Panc1 (cell line): ENCODE measurements at places on chromosomes 1 and 21. TPM values are rescaled to one million over a fixed set of nuclear protein-coding genes. Genes with fewer than 3 reads are reported as not detected.

Gene RPTN
- not detected for total RNA-seq

DNA sequence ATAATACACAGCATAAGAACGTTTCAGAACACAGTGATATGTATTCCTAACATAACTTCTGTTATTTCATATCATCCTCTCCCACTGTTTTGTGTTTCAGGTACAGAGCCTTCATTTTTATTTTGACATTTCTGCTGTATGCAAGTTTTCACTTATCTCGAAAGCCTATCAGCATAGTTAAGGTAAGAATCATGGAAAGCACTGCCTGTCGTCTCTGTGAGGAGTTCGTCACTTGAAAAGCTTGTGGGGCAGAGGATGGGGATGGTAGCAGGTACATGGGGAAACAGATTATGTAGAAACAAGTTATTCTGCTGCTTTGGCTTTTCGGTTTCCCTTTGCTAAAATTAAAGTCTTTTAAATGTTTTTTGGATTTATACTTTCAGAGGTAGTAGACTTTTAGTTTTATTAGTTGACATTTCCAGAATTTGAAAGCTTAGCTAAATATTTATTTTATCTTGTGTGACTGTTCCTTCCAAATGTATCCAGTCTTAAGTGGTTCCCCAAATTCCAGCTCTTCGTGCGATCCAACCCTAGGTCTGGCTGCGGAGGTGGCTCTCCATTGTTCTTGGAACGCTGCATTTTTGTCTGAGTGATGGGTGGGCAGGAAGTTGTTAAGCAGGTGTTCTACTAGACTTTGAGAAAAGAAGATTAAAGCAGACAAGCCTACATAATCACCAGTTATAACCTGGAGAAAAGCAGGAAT lies 12.2 kb downstream of the SLC37A1 start:
- H3K36me3 ChIP-seq: no peaks in the 10 kb centered on the region
- H3K4me3 ChIP-seq: no peak overlapping the region
- no peaks in the 10 kb centered on the region for H3K27me3 ChIP-seq
- no peak for DNase-seq
- H3K27ac ChIP-seq: no peak overlapping the region

- no peak for DNase-seq
- H3K36me3 ChIP-seq: no peaks in the 10 kb centered on the region
- H3K27me3 ChIP-seq: no peaks in the 10 kb centered on the region; the same call in 1 of the 2 replicates
- no peaks in the 10 kb centered on the region for H3K4me1 ChIP-seq
These were observed 185.4 kb upstream of the AJAP1 start for GRCh38 chr1:4468804-4469514.

GRCh38 chr1:184605941-184606340 lies 148.7 kb downstream of the EDEM3 start:
- no peak for DNase-seq
- no peaks in the 10 kb centered on the region for H3K36me3 ChIP-seq
- no peak overlapping the region for H3K4me3 ChIP-seq
- H3K27me3 ChIP-seq: no peaks in the 10 kb centered on the region
